ENCODE measurements at places on chromosomes 3 and 15.

- DNase-seq, result no peak
These were observed 36.0 kb upstream of the C3orf70 start for GRCh38 chr3:185188816-185189215.

DNA sequence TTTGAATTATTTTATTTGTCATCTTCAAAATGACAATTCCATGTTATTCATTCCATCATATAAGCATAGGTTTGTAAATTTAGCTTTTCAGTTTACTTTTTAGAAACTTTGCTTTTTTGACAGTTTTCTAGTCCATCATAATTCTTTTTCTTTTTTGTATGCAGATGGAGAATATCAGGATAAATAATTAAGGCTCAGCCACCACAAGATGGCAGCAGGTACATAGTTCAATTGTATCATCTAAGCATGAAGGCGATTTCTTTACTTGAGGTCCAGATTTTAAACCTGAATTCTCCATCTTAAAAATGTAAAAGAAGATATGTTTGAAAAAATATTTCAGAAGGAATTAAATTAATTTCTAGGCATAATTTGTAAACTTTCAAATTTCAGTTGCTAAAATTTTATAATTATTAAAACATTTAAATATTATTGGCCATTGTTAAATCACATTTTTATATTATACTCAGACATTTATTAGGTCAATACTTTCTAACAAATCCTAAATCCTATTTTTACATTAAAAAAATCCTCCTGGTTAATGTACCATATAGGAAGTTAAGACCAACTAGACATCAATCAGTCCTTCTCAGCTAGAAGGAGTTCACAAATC, 15.1 kb downstream of the PLSCR5 start:
- DNase-seq, result peak; percentile 3

DNA sequence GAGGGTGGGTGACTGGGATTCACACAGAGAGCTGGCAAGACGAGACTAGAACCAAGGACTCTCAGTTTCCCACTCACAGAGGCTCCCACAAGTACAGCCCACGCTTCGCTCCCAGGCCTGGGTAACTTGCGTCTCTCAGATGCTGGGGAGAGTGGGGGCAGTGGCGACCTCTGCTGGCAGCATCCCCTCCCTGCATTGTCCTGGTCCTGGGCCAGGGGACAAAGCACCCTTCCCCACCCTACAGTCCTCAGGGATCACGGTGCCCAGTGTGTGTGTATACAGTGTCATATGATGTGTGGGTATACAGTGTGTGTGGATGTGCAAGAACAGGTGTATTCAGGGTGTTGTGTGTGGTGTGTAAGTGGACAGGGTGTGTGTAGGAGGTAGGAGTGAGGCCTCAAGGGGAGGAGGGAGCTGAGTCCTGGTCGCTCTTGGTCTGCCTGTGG, 12.8 kb downstream of the VILL start:
- DNase-seq, result peak; percentile 74

- DNase-seq, result no peak
These were observed 52.7 kb downstream of the TLE3 start for GRCh38 chr15:70045045-70045444.

DNA sequence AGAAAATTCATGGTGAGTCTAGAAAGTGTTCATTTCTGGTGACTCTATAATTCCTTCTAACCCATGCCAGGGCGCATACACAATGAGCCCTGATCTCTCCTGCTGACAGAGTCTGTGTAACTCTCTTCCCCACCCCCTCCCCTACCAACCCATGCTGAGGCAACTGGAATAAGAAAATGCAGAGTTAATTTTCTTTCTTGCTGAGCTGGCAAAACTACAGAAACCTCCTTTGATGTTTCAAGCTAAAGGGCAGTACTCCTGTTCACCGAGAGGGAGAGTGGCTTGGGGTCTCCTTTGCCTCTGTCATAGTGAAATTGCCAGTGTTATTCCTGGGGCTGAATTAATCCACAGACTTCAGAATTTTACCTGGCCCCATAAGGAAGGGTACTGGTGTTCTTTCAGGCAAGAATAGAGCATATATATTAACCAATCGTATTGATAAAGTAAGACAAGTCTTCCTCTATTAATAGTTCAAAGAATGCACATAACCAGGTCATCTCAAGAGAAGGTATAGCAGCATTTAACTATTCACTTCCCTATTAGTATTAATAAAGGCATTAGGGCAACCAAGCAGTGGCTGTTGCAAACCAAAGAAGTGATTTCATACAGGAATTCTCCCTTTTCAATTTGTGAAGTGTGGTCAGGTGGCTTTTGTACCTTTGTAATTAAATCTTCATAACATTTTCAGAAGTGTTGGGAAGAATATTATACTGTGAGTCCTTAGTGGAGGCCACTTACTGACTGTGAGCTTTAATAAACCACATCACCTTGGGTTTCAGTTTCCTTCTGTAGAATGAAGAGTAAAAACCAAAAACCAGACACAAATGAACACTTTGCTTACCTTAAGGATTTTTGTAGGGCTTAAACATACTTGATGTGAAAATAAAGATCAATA, 4.1 kb downstream of the GAP43 start:
- no peak for DNase-seq

DNA sequence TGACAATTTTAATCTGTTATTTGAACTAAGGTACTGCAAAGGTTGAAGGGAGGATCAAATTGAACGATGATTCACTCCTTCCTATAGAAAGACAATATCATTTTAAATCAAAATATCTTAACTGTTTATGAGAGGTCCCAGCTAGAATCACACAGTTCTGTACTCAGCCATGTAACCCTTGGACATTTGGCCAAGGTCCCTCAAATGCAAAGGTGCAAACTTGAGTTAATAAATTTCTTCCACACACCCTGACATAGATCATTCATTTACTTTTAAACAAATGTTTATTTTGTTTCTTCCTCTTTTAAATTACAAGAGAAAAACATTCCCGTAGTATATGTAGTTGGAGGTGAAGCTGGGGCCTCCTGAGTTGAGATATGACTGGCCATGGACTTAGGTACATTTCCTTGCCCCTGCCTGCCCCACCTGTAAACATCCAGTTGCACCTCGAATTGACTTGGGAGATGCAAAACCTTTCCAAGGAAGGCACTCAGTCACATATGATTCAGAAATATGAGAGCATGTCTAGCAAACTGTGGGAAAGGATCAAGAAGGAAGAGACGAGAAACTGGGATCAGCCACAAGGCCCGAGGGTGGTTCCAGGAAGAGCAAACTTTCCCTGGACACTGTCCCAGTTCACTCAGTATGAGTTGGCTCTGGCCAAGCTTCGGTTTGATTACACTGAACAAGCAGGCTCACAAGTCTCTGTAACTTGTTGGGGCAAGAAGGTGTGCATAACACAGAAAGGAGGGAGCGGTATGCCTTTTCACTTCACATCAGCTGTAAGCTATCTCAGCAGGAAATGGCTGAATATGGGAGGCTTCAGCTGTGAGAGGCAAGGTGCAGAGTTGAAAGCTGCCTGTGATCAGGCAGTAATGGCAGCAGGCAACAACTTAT, 6.7 kb downstream of the TNFSF10 start:
- DNase-seq, result peak; percentile 45

- peak; percentile 59 for DNase-seq
These were observed 3.6 kb downstream of the GNAT1 start for GRCh38 chr3:50194903-50195500.

DNA sequence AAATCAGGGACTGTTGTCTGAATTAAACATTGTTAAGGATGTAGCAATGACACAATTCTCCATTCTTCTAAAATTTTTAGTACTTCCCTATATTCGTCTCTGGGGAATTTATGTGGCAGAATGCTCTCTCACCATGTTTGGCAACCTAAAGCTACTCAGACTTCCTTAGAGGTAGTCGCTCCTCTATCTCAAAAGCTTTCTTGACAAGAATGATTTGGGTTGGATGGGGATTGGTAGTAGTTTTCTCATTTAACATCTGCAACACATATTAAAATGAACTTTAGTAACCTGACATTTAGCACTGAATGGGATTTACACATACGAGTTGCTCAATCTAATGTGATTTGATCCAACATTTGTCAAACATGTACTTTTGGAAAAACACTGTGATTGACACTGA, 233.3 kb downstream of the RBMS3 start:
- DNase-seq, result no peak

DNA sequence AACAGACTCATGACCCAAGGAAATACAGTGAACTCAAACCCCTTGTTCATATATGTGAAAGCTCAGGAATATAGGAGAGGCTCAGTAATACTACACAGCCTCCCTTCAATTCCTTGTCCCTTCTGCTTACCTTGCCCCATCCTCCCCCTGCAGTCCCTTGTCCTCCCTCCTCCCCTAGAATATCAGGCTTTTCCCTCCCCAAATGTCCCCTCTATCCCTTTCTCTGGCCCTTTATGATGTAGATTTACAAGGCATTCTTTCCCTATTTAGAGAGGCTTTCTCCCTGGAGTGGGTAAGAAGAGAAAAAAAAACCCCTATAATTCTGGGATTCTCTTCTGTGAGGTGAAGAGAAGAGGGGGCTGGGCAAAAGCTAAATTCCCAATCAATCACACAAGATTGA, 64.9 kb upstream of the KBTBD8 start:
- DNase-seq, result no peak

- no peak for DNase-seq
These were observed 2.0 kb downstream of the KLF15 start for GRCh38 chr3:126355251-126355650.

- DNase-seq, result no peak
These were observed 32.7 kb upstream of the TPRG1 start for GRCh38 chr3:189138901-189139610.

GRCh38 chr15:93333796-93334195, 244.8 kb upstream of the RGMA start:
- no peak for DNase-seq

GRCh38 chr3:4570840-4571621, 77.9 kb downstream of the ITPR1 start:
- DNase-seq, result no peak

DNA sequence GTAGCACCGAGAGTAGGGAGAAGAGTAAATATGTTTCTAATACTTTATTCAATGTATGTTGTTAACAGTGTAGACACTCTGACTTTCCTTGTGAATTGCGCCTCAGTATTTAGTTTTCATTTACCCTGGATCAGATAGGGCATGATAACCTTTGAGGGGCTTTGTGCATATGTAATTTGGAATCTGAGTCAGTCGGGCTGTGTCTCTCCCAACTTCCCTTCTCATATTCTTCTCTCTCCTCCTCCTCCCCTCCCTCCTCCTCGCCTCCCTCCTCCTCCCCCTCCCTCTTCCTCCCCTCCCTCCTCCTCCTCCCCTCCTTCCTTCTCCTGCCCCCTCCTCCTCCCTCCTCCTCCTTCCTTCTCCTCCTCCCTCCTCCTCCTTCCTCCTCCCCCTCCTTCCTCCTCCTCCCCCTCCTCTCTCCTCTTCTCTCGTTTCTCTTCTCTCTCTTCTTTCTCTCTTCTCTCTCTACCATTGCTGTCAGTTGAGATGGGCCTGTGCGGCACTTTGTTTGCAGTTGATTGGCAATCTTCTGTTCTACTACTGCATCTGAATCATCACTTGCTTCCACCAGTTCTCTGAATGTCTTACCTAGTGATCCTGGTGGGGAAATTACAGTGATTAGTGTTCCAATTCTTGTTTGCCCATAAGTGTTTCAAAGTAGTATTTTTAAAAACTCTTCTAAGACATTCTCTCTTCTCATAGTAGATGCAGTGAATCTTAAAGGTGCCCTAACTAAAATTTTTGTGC, 162.3 kb downstream of the PGPEP1L start:
- no peak for DNase-seq

DNA sequence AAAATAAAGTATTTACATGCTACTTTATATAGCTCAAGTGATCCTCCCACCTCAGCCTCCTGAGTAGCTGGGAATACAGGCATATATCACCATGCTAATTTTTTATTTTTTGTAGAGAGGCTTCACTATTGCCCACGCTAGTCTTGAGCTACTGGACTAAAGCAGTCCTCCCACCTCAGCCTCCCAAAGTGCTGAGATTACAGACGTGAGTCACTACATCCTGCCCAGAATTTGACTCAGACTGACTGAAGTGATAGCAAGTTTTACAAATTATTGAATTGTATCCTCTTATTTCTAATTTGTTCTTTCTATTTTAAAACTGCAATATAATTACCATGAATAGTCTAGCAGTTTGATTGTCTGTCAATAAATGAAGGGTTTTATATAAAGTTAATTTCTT, 210.3 kb upstream of the CGNL1 start:
- DNase-seq, result peak; percentile 7

- DNase-seq, result no peak
These were observed 111.2 kb upstream of the STT3B start for GRCh38 chr3:31421314-31422048.

- no peak for DNase-seq
These were observed 198.2 kb upstream of the ROBO2 start for GRCh38 chr3:76841747-76842146.

DNA sequence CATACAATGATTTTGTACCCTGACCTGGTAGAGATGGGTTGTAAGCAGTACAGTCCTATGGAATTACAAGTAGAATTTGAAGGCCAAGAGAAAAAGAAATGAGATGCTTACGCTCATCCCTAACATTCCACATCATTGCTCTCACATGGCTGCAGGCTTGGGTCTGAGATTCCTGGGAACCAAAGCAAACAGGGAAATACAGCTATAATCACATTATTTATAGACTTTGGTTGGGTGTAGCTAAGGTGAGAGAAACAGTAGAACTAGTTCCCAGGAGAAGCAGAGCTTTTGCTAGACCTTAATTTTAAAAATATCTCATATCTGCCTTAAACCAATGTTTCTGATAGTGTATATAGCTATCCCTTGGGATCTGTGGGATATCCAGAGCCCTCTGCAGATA, 51.4 kb downstream of the SLCO3A1 start:
- DNase-seq, result no peak

- DNase-seq, result no peak
These were observed 461.4 kb downstream of the NSUN3 start for GRCh38 chr3:94524102-94524919.

- no peak for DNase-seq
These were observed 36.0 kb downstream of the MNS1 start for GRCh38 chr15:56428821-56429458.

DNA sequence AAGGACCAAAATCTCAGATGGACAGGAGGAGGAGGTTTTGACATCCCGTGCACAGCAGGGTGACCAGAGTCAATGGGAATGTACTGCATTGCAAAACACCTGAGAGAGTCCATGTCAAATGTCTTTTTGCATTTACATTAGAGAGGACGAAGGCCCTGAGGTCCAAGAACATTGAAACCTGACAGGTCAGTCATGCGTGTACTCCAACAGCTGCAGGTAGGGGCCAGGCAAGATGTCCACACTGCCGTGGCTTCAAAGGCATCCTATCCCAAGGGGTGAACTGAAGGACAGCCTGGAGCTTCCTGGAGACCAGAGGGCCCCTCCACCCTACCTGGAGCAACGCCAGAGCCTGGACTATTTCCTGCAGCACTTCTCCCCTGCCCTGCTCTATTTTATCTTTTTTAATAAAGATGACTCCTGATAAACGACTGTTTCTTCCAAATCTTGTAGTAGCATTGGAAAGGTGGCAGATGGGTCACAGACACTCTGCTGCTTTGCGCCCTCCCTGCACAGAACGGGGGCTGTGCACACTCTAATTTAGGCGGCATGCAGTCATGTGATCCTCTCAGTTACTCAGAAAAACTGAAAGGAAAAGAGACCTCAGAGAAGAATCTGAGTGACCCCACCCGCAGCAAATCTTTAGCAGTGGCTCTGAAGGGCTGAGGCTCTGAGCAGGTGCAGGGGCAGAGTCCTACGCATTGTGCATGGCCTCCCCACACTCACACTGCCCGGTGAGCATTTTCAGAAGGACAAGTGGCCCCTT, 68.2 kb downstream of the HMCES start:
- no peak for DNase-seq

GRCh38 chr3:120749843-120750242, 7.3 kb downstream of the GTF2E1 start:
- no peak for DNase-seq
